ENCODE measurements at places on chromosomes 6 and 20.

- DNase-seq, result no peak
Observed at GRCh38 chr20:432677-433299, 24.7 kb downstream of the RBCK1 start.

DNA sequence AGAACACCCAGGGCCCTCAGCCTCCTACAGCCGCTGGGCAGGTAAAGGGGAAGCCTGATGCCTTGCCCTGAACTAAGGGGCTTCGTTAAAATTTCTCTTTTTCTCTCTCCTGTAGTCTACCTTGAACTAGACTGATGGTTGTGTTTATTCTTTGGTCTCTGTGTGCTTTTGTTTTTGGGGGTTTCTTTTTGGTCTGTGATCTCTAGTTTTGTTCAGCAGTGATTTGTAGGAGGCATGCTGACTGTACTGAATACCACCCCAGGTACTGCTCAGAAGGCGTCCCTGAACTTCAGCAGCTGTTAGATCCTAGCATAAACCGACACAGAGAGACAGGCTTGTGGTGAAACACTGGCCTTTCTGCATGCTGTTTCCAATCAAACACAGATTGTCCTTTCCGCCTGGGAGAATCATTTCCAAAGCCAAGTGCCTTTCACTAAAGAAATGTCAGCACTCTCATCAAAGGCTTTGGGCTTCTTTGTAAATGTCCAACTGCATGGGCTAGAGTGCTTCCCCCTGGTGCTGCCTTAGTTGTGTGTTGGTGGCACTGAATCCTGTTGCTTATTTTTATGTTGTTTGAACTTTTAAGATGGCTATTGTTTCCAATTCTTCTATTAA, 364.7 kb upstream of the SASH1 start:
- DNase-seq, result no peak

DNA sequence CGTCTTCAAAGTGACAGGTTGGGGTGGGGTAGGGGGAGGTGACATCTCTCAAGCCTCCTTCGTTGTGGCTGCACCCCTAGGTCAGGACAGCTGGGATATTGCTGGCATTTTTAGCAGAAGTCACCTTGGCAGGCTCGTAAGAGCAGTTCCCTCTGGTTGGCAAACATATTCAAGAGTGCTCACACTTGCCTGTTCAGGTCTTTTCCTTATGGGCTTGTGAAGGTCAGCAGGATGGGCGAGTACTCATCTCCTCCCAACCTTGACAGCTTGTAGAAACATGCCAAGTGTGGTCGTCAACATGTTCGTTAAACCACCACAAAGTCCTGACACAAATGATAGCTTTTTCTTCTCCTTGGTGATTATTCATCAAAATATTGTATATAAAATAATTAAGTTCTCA, 113.6 kb downstream of the HDGFL1 start:
- no peak for DNase-seq

DNA sequence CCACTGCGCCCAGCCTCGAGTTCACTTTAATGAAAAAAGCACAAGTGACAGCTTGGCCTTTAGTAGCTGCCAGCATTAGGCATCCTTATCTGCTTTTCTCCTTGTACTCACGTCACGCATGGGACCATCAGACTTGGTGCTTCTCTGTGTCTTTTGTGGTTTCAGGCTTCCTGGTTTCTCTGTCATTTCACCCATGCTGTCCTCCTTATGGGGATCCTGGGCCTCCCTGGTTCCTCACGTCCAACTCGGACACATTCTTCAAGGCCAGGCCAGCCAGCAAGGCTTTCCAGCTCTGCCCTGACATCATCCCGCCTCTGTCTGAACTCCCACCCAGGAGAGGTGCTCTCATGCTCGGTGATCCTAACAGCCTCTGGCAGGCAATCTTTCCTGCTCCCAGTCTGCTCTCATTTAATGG, 83.2 kb downstream of the TIAM2 start:
- no peak for DNase-seq

DNA sequence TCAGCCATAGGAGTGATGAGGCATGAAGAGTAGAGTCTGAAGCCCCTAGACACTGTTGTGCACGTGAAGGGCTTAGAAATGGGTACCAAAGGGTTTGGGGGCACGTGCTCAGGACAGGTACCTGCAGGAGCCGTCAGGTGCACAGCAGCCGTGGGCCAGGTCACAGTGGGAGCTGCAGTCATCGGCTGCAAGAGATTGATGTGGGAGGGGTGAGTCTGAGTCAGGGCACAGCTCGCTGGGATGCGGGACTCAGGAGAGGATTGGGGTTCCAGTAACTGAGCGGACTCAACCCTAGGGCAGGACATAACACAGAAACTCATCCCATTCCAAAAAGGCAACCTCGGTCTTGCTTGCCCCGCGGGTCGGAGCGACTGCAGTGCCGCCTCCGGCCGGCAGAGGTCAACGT, 1.1 kb downstream of the DLK2 start:
- no peak for DNase-seq

GRCh38 chr6:49636713-49637349, at the start of gene RHAG:
RHAG (minus strand) TSS chr6:49636839; CDS start chr6:49636812, 27 bp downstream.
- DNase-seq, result no peak

- DNase-seq, result no peak
Observed at GRCh38 chr20:16877053-16877554, 128.9 kb downstream of the OTOR start.

- no peak for DNase-seq
Observed at GRCh38 chr6:46684771-46685170, 2.9 kb upstream of the TDRD6 start.

GRCh38 chr6:155504848-155505607, 49.4 kb upstream of the NOX3 start:
- DNase-seq, result no peak

DNA sequence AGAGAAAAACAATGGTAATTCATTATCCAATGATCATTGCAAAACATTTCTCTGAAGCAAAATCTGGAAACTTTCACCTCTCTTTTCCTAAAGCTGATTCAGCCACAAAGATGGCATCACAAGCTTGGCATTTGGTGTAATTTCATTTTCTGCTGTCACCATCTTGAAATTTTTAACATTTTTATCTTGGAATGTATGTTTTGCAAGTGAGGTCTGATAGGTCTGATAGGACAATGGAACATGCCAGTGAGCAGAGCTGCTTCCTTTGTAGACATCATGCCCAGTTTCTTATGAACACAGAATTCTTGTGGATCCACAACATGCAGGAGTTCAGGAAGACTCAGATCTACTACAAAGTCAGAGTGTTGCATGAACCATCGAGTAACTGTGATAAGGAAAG, 969.6 kb downstream of the EYS start:
- no peak for DNase-seq

- no peak for DNase-seq
Observed at GRCh38 chr6:138560130-138560860, 61.0 kb upstream of the NHSL1 start.

GRCh38 chr6:43677759-43678158, 9.8 kb downstream of the MRPS18A start:
- no peak for DNase-seq

DNA sequence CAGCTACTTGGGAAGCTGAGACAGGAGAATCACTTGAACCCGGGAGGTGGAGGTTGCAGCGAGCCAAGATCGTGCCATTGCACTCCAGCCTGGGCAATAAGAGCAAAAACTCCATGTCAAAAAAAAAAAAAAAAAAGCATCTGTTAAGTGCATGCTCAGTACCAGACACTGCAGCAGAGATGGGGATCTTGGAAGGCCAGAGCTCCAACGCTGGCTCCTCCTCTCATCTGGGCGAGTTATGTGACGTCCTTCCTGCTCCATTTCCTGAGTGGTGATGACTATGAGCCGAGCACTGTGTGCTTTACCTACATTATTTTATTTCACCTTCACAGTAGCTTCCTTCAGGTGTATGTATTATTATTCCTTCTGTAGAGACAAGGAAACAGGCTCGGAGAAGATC, 38.5 kb upstream of the CDH22 start:
- DNase-seq, result no peak

- DNase-seq, result no peak
Observed at GRCh38 chr6:82840571-82840970, 225.1 kb downstream of the UBE3D start.

GRCh38 chr6:55447891-55448290, 120.6 kb downstream of the GFRAL start:
- no peak for DNase-seq

- DNase-seq, result no peak
Observed at GRCh38 chr6:81126150-81126549, 626.3 kb downstream of the TENT5A start.

GRCh38 chr20:23362392-23363256, 642 bp downstream of the GZF1 start:
- no peak for DNase-seq

- DNase-seq, result no peak
Observed at GRCh38 chr6:47879015-47879414, 97.2 kb downstream of the OPN5 start.

- DNase-seq, result no peak
Observed at GRCh38 chr6:39812853-39813533, 20.8 kb downstream of the DAAM2 start.

DNA sequence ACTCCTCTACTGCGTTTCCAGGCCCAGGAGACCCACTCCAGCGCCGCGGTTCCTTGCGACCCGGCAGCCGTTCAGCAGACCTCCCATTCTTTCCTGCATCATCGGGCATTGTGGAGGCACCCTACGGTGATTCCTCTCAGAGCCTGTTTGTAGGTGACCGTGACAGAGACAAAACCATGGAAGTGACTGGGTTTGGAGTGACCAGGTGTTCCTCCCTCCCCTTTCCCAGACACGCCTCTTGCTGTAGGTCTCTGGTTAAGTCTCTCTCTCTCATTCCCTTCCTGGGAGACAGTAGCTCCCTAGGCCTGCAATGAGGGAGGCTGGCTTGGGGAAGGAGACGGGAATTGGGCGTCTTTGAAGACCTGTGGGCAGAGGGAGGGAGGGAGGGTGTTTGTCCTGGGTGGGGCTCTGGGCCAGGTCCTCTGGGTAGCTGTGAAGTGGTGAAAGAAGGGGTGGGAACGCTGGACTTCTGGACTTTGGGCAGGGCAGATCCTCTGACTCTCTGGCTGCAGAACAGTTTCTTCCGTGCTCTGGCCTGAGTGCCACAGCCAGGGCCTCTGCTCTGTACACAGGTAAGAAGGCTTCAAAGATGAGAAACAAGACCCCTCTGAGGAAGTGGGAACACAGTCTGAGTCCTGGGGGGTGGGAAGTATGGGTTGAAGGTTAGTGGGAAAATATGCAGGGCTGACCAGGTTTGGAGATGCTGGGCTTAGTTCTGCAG, 763 bp downstream of the KLC4 start:
- DNase-seq, result no peak

- no peak for DNase-seq
Observed at GRCh38 chr6:63864671-63865318, 229.2 kb downstream of the PHF3 start.

DNA sequence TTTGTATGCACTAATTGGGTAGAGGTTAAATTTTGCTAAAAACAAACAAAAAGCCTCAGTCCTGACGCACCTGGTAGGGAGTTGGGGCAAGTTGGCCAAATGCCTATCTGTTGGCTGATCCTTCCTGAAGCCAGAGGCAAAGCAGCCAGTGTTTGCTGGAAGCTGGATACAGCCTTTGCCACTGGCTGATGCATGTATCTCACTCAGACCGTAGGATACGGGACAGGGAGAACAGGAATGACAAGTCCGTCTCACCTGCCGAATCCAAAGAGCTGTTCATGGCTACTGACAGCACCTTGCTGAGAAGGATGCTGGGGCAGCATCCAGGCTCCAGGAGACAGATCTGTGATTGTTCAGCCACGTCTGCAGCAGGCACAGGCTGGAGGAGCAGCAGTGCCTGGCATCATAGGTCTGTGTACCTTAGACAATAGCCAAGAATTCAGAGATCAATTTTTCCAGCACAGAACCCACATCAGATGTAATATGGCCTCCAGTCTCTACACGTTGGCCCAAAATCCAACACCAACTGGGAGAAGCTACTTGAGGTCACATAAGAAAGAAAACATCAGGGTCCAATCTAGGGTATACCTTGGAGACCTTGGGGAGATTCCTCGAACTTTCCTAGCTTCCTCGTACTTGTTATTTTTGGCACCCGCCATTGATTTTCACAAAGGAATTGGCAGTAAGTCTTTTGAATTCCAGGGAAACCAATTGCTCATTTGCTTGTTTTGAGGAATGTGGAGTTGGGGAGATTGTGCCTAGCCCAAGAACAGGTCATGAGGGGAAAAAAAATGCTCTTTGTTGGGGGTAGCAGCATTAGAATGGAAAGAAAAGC, 108.5 kb upstream of the ARMC2 start:
- DNase-seq, result no peak

DNA sequence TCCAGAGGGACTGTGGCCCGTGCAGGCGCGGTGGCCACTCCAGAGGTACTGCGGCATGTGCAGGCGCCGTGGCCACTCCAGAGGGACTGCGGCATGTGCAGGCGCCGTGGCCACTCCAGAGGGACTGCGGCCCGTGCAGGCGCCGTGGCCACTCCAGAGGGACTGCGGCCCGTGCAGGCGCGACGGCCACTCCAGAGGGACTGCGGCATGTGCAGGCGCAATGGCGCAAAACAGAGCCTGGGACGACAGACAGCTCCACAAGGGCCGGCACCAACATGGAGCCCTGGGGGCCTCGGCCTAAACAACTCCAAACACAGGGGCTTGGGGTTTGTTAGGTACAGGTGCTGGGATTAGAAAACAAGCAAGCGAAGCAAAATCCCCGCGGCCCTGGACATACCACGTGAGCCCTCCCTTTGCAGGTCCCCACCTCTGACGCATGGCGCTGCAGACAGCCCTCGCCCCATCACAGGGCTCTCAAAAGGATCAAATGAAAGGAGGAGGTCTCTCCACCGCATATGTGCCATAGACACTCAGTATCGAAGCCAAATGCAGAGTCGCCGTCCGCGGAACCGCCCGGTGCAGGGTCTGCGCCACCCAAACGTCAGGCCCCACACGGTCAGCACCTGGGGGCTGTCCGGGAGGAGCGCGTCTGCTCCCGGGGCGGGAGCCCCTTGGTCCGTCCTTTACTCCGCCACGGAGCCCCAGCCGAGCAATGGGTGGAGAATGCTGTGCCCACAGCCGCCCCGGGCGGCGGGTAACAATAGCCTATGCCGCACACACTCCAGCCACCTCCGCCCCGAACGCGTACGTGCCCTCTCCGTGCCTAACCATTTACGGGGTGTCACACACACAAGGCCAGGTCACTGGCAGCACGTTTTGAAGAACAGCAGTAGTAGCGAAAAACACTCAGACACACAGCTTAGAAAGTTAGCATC, 85.7 kb downstream of the TAF4 start:
- no peak for DNase-seq

GRCh38 chr6:105235155-105235554, 55.3 kb upstream of the POPDC3 start:
- DNase-seq, result no peak

GRCh38 chr6:87925373-87926060, 122.1 kb upstream of the SPACA1 start:
- DNase-seq, result no peak

GRCh38 chr6:150327117-150327774, 41.6 kb upstream of the IYD start:
- DNase-seq, result no peak

Measured in progenitor cell of endocrine pancreas (in vitro differentiated cells).